RPMI8226 (cell line): ENCODE measurements at places on chromosomes 4 and X.

DNA sequence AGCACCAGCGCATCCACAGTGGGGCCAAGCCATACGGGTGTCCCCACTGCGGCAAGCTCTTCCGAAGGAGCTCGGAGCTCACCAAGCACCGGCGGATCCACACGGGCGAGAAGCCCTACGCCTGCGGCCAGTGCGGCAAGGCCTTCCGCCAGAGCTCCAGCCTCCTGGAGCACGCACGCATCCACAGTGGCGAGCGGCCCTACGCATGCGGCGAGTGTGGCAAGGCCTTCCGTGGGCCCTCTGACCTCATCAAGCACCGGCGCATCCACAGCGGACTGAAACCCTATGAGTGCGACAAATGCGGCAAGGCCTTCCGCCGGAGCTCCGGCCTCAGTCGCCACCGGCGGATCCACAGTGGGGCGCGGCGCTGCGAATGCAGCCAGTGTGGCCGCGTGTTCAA, 13.6 kb downstream of the ZNF275 start:
- no peak for DNase-seq

DNA sequence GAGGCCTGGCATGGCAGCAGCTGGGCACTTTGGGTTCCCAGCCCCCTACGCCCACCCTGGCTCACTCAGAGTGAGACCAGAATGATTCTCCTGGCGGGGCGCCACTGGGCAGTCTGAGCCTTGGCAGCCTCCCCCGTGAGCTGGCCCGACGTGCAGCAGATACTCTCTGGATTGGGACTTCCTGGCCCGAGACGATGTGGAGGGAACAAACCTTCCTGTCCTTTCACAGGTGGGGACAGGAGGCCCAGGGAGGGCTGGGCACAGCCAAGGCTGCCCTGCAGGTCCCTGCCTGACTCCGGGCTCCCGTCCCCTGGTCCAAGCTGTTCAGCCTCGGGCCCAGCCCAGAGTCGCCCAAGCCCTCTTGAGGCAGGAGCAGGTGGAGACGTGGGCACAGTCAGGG, 17.9 kb upstream of the ADD1 start:
- no peak for DNase-seq

GRCh38 chr4:3436798-3437581, 4.8 kb upstream of the HGFAC start:
- no peak for DNase-seq

- no peak for DNase-seq
Measured at GRCh38 chr4:7032596-7032995, 10.6 kb upstream of the TADA2B start.

GRCh38 chr4:13164783-13165331, 319.3 kb downstream of the RAB28 start:
- no peak for DNase-seq

GRCh38 chrX:37666516-37666915, 19.1 kb upstream of the XK start:
- no peak for DNase-seq

- DNase-seq, result no peak
Measured at GRCh38 chr4:156537286-156537685, 434.3 kb downstream of the PDGFC start.

GRCh38 chrX:149032449-149032848, 472.7 kb downstream of the IDS start:
- DNase-seq, result no peak

DNA sequence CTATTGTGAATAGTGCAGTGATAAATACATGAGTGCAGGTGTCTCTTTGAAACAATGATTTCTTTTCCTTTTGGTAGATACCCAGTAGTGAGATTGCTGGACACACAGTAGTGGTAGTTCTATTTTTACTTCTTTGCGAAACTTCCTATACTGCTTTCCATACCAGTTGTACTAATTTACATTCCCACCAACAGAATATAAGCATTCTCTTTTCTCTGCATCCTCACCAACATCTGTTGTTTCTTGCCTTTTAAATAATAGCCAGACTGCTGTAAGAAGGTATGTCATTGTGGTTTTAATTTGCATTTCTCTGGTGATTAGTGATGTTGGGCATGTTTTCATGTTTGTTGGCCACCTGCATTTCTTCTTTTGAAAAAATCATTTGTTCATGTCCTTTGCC, 105.9 kb downstream of the COL4A6 start:
- no peak for DNase-seq

- no peak for DNase-seq
Measured at GRCh38 chr4:106629268-106629625, 260.7 kb upstream of the GIMD1 start.

- no peak for DNase-seq
Measured at GRCh38 chr4:10354746-10355145, 102.5 kb downstream of the ZNF518B start.

DNA sequence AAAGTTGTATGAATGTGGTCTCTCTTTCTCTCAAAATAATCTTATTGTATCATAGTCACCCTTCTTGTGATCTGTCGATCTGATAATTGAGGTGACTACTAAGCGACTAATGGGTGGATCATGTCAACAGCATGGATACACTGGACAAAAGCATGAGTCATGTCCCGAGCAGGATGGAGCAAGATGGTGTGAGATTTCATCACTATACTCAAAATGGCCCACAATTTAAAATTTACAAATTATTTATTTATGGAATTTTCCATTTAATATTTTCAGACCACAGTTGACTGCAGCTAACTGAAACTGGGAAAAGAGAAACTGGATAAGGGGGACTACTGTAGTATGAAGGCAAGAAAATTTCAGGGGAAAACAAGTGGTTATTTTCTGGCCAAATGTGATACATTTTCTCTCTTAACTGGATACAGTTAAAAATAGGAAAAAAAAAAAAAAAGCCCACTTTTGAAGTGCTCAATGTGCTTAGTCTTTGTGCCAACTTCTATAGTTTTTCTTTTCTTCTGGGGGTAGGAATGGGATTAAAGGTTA, 25.3 kb downstream of the FAM241A start:
- DNase-seq, result no peak
